Suppressor macrophage treated with lipopolysaccharide for 1 hour (primary cell): ENCODE measurements at places on chromosomes 1 and 21.

DNA sequence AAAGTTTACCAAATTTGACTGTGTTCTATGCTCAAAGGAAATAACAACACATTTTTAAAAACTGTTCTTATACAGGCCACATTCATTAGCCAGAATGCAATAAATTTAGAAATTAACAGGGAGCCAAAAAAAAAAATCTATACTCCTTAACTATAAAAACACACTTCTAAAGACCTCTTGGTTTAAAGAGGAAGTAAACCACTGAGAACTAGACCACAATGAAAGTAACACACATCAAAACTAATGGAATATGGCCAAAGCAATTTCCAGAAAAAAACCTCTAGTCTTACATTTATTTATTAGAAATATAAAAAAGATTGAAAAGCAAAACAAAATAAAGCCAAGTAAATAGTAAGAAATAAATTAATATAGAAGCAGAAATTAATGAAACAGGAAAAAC, 48.9 kb upstream of the GADD45A start:
- no peak for DNase-seq

DNA sequence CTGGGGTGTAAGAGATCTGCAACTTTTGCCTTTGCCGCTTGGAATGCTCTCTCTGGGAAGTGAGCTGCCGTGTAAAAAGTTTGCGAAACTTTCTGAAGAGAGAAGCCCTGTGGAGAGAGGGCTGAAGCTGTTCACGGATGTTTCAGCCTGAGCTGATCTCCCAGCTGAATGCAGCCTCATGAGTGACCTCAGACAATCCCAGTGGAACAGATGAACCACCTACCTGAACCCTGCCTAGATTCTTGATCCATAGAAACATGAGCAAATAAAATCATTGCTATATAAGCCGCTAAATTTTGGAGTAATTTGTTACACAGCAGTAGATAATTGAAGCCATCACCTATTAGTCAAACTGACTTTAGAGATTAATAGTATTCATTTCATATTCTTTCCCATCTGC, 4.4 kb upstream of the ALG6 start:
- DNase-seq, result no peak

DNA sequence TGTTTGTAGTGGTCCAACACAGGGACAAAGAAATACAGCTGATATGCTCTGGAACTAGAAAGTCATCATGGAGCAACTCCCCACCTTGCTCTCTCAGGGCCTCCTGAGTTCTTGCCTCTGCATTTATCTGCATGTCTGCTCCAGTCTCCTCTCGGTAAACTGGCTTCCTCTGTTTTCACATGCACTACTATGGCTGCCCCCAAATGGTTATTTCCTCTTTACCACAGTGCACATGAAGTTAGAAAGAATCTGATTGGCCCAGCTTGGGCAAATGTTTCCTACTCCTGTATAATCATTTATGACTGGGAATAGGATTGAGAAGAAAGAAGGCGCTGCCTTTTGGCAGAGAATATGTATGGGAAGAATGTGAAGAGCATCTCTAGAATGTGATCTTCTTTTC, 16.5 kb upstream of the PSMB2 start:
- DNase-seq, result peak; percentile 14

- peak; percentile 96 for DNase-seq
These were observed 31.8 kb downstream of the SDCCAG8 start for GRCh38 chr1:243287652-243288051.

DNA sequence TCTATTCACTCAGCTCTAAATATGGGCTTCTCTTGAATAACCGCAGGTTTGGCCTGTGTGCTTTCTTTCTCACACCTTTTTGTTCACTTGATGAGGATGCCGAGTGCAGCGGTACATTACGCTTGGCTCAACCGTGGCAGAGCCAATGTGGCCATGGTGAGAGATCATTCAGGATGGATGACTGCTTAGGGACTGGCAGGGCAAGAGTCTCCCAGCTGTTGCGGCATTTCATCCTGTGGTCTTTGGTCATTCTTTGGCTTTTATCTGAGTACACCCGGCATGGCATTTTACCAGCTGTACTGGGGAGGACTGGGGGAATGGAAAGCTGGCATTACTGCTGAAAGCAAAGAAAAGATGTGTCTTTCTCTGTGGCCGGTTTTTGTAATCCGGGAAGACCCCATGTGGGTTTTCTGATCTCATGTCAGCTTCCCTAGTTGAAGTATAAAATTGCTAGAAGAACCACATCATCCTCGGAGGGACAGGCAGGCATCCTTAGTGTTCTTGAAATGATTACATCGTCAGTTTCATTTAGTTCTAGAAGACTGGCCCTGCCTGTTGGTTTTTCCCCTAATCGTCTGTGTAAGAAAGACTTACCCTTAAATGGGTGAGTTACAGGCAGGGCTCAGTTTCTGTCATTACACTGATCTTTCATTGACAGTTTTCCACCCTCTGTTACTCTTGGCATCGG, 15.1 kb downstream of the PCP4 start:
- no peak for DNase-seq
